GM23338 (cell line): ENCODE measurements at places on chromosomes 13 and 19.
A peak's percentile ranks its signal among the peaks of the same experiment; 100 is the strongest.

DNA sequence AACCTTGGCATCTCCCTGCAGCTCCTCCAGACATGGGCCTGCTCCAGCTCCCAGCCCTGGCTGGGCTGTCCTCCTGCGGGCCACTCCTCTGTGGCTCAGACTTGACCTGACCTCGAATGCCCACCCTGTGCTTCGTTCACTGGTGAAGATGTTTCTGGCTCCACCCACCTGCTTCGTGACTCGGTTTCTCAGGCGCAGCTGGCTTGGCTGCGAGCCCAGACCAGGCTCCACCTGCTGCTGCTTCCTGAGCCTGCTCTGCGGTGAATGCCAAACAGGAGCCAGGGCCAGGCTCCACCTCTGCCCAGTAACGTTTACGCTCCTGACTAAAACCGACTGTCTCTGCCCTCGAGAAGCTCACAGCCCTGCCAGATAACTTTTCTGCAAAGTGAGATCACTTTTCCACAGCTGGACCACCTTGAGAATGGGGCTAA, 8.9 kb upstream of the RSPH6A start:
- H3K27me3 ChIP-seq, result no peaks in the 10 kb centered on the region
- H3K36me3 ChIP-seq, result peaks cover under 1% of the 10 kb centered on the region; the same call in 1 of the 2 replicates
- peaks cover 8% of the 10 kb centered on the region; the same call in 1 of the 2 replicates for H3K4me1 ChIP-seq
- H3K27ac ChIP-seq, result no peak overlapping the region

- H3K4me1 ChIP-seq, result no peaks in the 10 kb centered on the region
- no peaks in the 10 kb centered on the region for H3K27me3 ChIP-seq
- DNase-seq, result no peak
- H3K36me3 ChIP-seq, result no peaks in the 10 kb centered on the region
Measured at GRCh38 chr13:20395061-20395916, 130.4 kb downstream of the CRYL1 start.

GRCh38 chr13:35672611-35673010, 196.1 kb upstream of the MAB21L1 start:
- DNase-seq, result no peak
- H3K4me3 ChIP-seq, result no peak overlapping the region
- no peaks in the 10 kb centered on the region for H3K36me3 ChIP-seq
- no peak overlapping the region for H3K27ac ChIP-seq

DNA sequence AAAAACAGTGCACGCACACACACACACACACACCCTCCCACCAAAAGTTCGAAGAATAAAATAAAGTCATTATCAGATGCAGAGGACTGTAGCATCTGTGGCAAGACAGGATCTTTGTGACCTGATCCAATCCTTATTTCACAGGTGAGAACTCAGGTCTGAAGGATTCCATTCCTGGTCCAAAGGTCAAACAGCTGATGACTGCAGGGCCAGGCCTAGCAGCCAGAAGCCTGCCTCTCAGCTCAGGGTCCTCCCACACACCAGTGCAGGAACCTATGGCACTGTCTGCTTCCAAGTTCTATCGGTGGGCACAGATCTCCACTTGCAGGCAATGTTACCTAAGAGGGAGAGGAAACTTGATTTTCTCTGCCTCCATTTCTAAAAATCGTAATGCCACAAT, 57.5 kb downstream of the SERP2 start:
- peaks cover 18% of the 10 kb centered on the region for H3K36me3 ChIP-seq
- H3K4me3 ChIP-seq, result no peak overlapping the region
- no peak for DNase-seq
- H3K4me1 ChIP-seq, result peaks cover 10% of the 10 kb centered on the region

GRCh38 chr13:20294497-20294896, 62.4 kb upstream of the GJB6 start:
- peak; percentile 73 for DNase-seq
- H3K27ac ChIP-seq, result no peak overlapping the region
- no peaks in the 10 kb centered on the region for H3K4me1 ChIP-seq
- no peak overlapping the region for H3K4me3 ChIP-seq
- peaks cover 7% of the 10 kb centered on the region; the same call in 1 of the 2 replicates for H3K27me3 ChIP-seq

- H3K4me3 ChIP-seq, result no peak overlapping the region
Measured at GRCh38 chr19:42468273-42468796, 25.6 kb upstream of the CXCL17 start.

DNA sequence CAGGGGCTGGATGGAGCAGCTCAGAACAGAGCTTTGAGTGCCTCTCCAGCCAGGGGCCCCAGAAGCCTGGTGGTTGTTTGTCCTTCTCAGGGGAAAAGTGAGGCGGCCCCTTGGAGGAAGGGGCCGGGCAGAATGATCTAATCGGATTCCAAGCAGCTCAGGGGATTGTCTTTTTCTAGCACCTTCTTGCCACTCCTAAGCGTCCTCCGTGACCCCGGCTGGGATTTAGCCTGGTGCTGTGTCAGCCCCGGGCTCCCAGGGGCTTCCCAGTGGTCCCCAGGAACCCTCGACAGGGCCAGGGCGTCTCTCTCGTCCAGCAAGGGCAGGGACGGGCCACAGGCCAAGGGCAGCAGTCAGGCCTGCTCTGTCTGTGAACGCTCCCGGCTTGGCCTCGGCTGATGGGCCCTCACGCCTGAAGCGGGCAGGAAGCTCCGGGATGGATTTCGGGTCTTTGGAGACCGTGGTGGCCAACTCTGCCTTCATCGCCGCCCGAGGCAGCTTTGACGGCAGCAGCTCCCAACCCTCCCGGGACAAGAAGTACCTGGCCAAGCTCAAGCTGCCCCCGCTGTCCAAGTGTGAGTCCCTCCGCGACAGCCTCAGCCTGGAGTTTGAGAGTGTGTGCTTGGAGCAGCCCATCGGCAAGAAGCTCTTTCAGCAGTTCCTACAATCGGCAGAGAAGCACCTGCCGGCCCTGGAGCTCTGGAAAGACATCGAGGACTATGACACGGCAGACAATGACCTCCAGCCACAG, at the start of gene GRK1:
TSS of gene GRK1 (plus strand) at position 269 of the 751 bp plus-strand sequence. CDS start at position 437, 168 bp downstream.
- H3K4me3 ChIP-seq, result no peak within 1 kb of the TSS
- no peaks in the 10 kb centered on the region for H3K36me3 ChIP-seq
- H3K4me1 ChIP-seq, result no peaks in the 10 kb centered on the region
- no peak for DNase-seq

- H3K4me3 ChIP-seq, result no peak overlapping the region
- H3K27me3 ChIP-seq, result peaks cover 22% of the 10 kb centered on the region
- DNase-seq, result no peak
- H3K36me3 ChIP-seq, result no peaks in the 10 kb centered on the region
- no peak overlapping the region for H3K27ac ChIP-seq
Measured at GRCh38 chr19:43674183-43674582, 4.2 kb upstream of the PLAUR start.

DNA sequence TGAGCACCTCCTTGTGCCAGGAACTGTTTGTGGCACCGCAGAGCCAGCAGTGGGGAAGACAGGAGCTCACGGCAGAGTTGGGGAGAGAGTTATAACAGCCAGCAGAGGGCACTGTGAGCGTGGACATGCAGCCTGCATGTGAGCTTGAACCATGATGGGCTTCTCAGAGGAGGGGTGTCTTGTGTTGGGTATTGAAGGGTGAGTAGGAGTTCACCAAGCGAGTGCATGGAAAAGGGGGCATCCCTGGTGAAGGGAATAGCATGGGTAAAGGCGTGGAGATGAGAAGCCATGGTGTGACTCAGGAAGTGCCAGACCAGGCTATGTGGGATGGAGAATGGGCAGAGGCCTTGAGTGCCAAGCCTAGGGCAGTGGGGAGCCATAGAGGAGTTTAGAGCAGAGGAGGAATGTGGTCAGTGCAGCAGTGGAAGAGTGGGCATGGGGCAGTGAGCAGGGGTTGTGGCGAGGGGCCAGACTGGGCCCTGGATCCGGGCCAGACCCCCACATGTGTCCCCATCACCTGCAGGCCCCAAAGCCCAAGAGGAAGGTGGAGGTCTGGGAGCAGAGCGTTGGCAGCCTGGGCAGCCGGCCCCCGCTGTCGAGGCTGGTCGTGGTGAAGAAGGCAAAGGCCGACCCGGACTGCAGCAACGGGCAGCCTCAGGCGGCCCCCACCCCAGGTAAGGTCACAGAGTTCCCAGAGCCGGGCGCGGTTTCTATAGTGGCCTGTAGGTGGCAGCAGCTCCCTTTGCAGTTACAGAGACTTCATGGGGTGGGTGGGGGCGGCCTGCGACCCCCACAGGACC, 11.8 kb upstream of the SHD start:
- H3K4me1 ChIP-seq, result no peaks in the 10 kb centered on the region
- no peak overlapping the region for H3K27ac ChIP-seq
- no peaks in the 10 kb centered on the region; the same call in 1 of the 2 replicates for H3K36me3 ChIP-seq
- no peaks in the 10 kb centered on the region for H3K27me3 ChIP-seq
- peak; percentile 93 for DNase-seq

DNA sequence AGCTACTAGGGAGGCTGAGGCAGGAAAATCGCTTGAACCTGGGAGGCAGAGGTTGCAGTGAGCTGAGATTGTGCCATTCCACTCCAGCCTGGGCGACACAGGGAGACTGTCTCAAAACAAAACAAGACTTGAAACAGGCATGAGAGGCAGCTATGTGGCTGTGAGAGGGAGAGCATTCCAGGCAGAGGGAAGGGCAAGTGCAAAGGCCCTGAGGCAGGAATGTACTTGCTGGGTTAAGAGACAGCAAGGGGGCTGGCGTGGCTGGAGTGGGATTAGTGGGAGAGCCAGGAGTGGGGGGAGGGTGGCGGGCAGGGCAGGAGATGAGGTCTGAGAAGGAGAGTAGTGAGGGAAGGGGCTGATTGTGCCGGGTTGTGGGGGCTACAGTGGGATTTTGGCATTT, 21.3 kb downstream of the EXOC3L2 start:
- H3K4me3 ChIP-seq, result no peak overlapping the region
- H3K36me3 ChIP-seq, result no peaks in the 10 kb centered on the region

DNA sequence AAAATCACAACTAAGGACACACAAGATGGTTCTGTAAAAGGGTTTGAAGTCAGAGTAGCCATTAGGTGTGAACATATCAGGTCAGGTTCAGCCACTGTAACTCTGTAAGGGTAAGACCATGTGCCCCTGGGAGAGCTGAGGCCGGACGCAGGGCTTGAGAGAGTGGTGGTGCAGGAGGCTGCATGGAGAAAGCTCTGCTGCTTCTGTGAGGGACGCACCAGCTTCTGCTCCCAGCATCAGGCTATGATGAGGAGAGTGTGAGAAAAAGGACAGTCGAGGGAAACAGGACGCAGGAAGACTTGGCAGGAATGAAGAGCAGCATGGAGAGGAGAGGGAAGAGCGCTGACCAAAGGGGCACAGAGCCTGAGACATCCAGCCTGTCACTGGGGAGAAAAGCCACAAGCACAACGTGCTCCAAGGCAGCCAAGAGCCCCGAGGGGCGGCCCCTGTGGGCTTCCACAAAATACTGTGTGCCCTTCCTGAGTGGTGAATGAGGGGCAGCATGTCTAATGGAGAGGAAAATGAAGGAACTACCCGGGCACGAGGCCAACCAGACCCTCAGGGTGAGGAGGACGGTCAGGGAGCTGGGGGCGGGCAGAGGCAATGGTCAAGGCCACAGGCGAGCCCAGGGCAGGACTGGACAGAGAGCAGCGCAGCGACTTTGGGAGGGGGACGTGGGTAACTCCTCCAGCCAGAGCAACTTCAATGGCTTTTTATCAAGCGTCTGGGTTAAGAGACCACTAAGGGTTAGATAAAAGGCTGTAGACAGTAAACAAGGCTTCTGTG, 107.7 kb downstream of the COL4A1 start:
- no peaks in the 10 kb centered on the region for H3K4me1 ChIP-seq
- H3K27ac ChIP-seq, result 0 out of 2 replicates have a peak overlapping the region, but pooled peaks have one; percentile 27
- no peak for DNase-seq
- no peaks in the 10 kb centered on the region for H3K27me3 ChIP-seq

DNA sequence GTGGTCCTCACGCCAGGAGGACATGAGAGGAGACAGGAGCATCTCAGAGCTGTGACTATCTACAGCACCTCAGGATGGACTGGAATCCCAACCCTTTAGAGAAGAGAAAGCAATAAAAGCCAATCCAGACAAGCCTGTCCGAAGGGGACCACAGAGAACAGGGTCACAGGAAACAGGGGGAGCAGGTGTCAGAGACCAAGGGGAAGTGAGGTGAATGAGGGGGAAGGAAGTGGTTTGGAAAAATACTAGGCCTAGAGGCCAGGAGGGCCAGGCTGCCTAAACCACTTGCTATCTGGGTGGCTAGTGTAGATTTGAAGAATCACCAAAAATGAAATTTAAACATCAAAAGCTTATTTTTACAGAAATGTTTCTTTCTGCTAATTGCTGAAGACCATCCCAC, 16.2 kb downstream of the TMTC4 start:
- H3K36me3 ChIP-seq, result peaks cover 13% of the 10 kb centered on the region; the same call in 1 of the 2 replicates
- H3K4me3 ChIP-seq, result no peak overlapping the region
- peaks cover 11% of the 10 kb centered on the region for H3K4me1 ChIP-seq
- H3K27ac ChIP-seq, result no peak overlapping the region
- no peak for DNase-seq
- no peaks in the 10 kb centered on the region for H3K27me3 ChIP-seq

GRCh38 chr19:36605877-36606478, 865 bp downstream of the ZNF382 start:
- H3K4me3 ChIP-seq, result peak overlapping the region; percentile 94
- peaks cover 6% of the 10 kb centered on the region for H3K4me1 ChIP-seq
- DNase-seq, result no peak

- DNase-seq, result no peak
- peaks cover 8% of the 10 kb centered on the region for H3K4me1 ChIP-seq
- H3K4me3 ChIP-seq, result no peak overlapping the region
- no peaks in the 10 kb centered on the region for H3K36me3 ChIP-seq
- no peaks in the 10 kb centered on the region for H3K27me3 ChIP-seq
- no peak overlapping the region for H3K27ac ChIP-seq
Measured at GRCh38 chr19:42115219-42115618, 17.0 kb downstream of the POU2F2 start.
